Kidney capillary endothelial cell (primary cell): ENCODE measurements at places on chromosomes 7 and 10.

DNA sequence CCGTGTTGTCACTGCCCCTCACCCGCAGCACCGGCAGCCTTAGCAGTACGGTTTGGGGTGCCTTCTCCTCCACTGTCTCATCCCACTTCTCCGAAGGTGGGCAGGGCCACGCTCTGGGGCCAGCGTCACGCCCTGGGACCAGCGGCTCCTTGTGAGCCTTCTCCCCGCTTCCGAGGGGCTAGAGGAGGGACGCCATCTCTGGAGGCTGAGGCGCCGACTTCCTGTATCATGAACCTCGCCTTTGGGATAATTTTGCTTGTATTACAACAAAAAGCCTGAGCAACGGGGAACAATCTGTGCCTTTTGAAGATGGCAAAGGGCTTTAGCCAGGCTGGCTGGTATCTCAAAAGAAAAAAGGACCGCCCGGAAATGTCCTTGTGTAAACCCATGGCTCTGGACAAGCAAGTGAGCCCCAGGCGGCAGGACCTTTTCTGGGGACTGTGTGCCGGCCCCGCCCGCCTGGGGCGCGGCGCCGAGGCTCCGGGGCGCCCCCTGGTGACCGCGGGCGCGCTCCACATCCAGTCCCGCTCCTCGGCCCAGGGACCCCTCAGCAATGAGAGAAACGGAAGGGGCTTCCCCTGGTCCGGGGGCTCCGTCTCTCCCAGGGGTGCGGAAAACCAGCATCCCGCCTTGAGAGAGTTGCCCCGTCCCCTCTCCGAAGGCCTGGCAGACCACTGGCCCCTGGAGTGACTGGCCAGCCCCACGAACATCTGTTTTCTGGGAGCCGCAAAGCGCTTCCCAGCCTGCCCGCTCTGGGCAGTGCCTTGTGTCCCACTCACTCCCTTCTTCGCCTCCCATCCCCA, 3.8 kb downstream of the DEPP1 start:
- DNase-seq = peak; percentile 71

DNA sequence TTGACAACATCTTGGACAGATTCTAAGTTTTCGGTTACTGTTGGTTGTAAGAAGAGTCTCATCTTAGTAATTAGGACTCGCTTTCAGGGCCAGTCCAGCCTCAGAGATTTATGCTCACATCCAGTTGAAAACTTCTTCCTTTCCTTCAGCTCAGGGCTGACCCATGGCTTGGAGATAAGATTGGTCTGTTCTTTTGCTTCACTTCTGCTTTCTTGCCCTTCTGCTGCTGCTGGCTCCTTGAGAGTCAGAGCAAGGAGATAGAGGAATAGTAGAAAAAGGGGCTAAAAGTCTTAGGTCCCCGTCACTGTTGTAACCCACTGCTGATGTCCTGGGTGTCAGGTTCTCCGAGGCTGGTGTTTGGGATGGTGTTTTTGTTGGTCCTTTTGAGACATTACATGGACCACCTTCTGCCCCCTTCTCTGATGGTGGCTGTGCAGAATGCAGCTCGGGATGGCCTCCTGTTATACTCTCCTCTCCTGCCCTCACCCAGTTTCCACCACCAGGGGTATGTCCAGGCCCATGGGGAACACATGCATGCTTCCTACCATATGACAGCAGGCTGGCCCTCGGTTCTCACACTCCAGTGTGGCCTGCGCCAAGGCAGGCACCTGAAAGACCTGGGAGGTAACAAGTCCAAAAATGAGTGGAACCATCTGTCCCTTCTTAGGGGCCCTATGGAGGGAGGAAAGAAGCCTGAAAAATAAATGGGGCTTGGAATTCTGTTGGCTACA, 67.8 kb upstream of the PCBD1 start:
- DNase-seq = no peak

- DNase-seq = no peak
These were observed 30.5 kb upstream of the MNX1 start for GRCh38 chr7:157041004-157041403.

DNA sequence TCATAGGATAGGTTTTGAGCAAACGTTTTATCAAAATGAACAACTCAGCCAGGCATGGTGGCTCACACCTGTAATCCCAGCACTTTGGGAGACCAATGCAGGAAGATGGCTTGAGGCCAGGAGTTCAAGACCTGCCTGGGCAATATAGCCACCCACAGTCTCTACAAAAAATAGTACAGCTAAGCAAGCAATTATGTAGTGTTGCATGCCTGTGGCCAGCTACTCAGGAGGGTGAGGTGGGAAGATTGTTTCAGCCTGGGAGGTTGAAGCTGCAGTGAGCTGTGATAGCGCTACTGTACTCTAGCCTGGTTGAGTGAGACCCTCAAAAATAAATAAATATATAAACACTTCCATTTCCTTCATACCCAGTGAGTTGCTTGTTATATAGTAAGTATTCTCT, 67.1 kb downstream of the LSMEM1 start:
- no peak for DNase-seq

DNA sequence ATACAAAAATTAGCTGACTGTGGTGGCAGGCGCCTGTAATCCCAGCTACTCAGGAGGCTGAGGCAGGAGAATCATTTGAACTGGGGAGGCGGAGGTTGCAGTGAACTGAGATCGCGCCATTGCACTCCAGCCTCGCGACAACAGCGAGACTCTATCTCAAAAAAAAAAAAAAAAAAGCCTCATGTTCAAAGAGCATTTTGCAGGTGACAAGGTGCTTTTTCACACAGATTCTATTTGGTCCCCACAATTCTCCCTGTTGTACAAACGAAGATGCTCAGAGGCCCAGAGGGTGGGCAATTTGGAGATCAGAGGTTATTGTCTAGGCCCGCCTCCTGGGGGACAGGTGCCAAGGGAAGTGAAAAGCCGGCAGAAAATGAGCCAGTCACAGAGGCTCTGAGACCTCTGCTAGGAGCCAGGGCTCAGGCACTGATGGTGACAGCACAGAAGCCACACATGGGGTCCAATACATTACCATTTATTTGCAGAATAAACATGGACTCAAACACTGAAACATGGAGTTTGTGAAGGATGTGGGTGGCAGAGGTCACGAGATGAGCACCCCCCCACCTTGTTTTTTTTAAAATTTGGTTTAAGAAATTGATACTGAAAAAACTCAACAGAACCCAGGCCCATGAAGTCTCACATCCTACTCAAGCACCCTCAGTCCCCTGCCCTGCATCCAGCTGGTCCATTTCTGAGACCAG, 882 bp upstream of the GAL3ST4 start:
- no peak for DNase-seq

GRCh38 chr10:31274310-31274709, 44.7 kb upstream of the ZEB1 start:
- DNase-seq = no peak

GRCh38 chr7:155527664-155528063, 18.7 kb downstream of the CNPY1 start:
- DNase-seq = no peak
